ENCODE measurements at places on chromosomes 5 and 9.

DNA sequence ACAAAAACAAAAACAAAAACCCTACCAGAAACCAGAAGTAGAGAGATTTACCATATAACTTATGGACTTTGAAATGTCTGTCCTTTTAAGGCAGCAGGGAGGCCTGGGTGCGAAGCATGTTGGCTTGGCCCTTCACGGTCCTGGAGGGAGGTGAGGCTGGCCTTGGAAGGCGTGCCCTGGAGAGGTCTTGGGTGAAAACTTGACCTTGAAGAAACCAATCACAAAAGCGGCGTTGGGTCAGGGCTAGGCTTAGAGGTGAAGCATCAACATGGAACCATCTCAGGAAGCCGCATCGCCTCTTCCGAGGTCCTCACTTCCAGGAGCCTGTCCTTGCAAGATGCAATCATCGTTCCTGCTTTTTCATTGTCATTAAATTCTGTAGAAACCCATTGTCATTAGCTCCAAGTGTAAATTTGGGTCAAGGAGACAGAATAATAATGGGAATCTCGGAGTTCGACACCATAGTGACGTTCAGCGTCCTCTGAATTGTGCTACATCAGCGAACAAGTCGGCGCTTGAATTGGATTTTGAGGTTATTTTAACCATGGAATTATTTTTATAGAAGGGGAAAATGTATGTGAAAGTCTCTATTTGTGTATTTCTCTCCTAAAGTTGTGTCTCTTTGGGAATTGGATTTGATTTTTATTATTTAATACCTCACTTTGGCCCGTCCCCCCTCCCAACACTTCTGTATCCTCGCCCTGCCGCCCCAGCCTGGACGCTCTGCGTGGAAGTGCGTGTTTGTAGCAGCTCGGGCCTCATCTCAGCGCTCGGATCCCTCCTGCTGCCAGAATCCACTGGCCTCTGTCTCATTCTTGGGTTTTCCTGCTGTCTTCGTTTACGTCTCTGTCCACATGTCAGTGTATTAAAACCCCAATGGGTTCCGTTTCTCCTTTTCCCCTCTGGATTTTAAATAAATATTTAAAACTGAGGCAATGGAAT, 11.1 kb upstream of the ORM1 start:
- DNase-seq: no peak

DNA sequence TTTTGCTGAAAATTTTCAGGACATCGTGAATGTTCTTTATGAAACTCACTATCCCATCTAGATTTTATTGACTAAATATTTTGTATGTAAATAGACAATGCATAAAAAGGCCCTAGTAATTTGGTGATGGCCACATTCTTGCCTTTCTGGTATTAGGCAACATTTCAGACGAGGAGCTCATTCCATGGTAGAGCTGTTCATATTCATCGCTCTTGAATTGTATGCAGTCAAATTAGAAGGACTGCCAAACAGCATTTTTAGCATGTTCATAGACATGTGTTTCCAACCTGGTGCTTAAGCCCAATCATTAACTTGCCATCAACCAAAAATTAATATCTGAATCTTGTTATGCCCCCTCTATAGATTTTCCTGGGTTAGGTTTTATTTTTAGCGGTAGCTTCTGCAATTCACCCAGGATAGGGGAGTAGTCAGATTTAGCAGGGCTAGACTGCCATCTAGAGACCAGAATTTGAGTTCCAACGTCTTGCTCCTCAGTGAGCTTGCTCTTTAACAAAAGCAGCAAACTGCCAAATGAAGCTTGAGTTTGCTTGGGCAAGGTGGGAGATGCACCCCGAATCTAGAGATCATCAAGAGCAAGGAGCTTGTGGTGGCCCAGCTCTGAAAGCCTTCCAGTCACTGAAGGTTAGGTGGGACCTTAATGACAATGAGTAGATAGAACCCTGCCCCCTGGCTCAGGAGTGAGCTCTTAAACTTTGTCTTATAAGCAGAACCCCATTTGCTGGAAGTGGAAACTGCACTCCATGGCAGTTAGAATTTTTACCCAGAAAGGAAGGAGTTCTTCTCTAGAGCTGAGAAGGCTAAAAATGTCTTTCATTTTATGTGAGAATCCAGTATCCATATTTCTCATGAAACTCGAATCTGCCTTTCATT, 456.2 kb downstream of the RASEF start:
- no peak for DNase-seq

DNA sequence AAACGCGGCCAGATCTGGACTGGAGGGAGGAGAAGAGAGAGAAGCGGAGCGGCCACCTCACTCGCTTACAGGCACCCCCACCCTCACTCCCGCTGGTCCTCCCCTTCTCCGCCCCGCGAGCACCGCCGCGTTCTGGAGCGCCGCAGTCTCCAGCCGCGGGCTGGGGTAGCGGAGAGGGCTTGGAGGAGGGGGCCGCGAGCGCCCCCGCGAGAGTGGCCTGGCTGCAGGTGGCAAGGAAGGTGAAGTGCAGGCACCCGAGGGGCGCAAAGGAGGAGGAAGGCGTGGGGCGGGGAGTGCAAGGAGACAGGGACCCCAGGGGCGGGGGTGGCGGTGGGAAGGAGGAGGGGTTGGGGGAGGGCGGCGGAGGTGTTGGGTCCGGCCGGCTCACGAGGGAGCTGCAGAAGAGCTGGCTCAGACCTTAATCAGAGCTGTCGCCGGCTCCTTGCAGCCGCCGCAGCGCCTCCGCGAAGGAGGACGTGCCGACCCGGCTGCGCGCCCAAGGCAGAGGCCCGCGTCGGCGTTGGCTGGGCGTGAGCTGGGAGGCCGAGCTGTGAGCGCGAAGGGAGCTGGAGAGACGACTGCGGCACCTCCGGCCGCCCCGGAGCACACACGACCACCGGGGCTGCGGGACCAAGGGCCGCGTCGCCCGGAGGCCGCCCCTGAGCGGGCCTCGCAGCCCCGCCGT, at the start of gene DMRT3:
DMRT3 (plus strand) TSS at position 398 of the 685 bp plus-strand sequence. CDS start 347 bp downstream, outside the sequence.
- no peak for DNase-seq

- DNase-seq: no peak
Observed at GRCh38 chr9:14097215-14097614, 216.7 kb downstream of the NFIB start.

GRCh38 chr5:103624035-103624480, 61.5 kb upstream of the NUDT12 start:
- no peak for DNase-seq

DNA sequence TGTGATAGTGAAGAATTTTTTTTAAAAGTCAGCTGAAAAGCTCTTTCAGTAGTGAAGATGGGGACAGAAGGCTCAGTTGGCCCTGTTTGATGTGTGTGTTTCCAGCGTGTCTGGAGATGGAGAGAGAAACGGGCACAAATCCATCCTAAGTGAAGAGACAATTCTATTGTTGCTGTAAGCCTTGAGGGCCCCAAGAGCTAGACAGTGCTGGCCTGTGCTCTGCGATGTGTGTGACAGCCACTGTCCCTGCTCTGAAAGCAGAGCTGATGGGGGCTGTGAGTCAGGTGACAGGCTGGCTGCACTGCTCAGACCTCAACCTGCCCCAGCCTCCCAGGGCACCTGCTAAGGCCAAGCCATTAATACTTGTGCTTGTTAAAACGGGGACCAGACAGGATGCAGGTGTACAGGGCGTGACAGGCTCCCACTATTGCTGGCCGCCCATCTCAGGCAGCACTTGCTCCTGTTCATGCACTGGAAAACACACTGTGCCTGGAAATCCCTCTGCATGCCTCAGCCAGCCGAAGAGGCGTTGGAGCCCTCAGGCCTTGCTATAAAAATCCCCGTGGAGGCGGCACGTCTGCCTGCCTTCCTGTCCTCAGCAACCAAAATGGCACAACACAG, 44.6 kb upstream of the SEMA4D start:
- DNase-seq: no peak

DNA sequence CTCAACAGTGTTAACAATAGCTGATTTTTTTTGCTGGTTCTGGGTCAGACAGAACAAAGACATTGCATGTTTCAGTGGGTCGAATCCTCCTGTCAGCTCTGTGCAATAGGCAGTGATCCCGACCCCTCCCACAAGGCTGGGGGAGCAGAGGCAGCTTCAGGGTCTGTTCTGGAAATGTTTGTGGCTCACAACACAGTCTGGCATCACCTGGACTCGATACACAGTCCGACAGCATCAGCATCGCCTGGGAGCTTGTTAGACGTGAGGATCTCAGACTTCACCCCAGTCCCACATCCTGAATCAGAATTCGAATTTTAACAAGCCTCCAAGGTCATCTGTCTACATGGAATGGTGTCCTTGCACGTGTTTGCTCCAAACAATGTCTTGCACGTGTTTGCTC, 384.7 kb downstream of the IRX2 start:
- no peak for DNase-seq

- DNase-seq: no peak
Observed at GRCh38 chr5:180605554-180606214, 14.4 kb upstream of the SCGB3A1 start.

GRCh38 chr5:65809817-65810531, 88.0 kb downstream of the NLN start:
- DNase-seq: no peak

GRCh38 chr5:81125959-81126358, 107.2 kb upstream of the CKMT2 start:
- no peak for DNase-seq

DNA sequence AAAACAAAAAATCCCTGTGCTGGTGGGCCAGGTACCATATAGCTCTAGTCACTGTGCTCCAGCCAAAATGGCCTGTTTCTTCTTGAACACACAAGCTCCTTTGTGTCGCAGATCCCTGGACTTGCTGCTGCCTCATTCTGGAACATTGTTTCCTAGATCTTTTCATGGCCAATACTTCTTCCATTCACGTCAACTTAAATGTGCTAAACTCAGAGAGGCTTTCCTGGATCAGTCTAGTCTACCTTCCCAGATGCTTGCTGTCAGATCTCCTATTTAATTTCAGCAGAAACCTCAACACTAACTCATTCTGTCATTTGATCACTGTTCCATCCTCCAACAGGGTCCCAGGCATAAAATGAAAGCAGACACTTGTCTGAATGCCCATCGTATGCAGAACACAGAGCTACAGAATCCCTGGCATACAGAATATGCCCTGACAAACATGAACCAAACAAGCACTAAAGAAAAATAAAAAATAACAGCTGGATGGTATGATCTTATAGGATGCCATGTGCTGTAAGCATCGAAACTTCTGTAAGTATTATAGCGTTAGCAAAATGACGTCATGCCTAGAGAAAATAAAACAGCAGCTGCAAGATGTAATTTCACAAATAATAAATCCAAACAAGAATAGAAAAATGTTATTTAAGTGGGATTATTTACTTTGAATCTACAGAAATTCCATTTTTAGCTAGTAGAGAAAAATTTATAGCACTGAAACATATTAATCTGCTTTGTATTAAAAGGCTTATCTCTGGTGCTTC, 403.7 kb upstream of the DAP start:
- no peak for DNase-seq

- no peak for DNase-seq
Observed at GRCh38 chr5:136143763-136144162, 11.1 kb downstream of the SMAD5 start.

Data from activated gamma-delta T cell (primary cell).